ENCODE measurements at places on chromosomes 4 and X.
A peak's percentile ranks its signal among the peaks of the same experiment; 100 is the strongest.

- DNase-seq: no peak
Observed at GRCh38 chr4:21888195-21888976, 60.2 kb downstream of the KCNIP4 start.

- no peak for DNase-seq
Observed at GRCh38 chr4:141702472-141703182, 66.2 kb downstream of the IL15 start.

- no peak for DNase-seq
Observed at GRCh38 chrX:82208975-82209374, 1007.1 kb downstream of the SH3BGRL start.

DNA sequence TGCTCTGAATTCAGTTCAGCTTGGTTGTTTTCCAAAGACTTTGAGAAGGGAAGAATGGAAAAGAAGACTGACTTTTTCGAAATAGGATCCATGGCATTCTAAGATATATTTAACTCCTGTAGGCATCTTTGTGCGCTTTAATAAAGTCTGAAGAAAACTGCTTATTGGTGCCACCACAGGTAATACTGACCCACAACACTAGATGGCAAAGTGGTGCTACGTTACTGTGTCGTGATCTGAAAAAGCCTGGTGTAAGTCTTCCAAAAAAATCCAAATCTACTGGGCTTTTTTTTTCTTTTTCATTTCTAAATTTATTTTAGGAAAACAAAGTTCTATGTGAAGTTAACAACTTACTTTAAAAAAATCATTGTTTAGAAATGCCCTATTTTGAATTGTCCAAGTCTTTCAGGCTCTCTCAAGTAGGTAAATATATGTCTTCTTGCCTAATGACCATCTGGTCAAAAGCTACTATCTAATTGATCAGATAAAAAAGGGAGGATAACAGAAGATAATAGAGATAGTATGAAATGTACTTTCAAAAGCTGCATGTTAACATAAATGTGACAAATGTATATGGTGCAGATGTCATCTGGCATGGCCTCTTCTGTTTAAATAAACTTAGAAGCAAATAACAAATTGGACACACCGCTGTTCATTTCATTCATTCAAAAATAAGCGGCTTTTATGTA is 47.0 kb upstream of the MID1IP1 start:
- DNase-seq: peak; percentile 12

DNA sequence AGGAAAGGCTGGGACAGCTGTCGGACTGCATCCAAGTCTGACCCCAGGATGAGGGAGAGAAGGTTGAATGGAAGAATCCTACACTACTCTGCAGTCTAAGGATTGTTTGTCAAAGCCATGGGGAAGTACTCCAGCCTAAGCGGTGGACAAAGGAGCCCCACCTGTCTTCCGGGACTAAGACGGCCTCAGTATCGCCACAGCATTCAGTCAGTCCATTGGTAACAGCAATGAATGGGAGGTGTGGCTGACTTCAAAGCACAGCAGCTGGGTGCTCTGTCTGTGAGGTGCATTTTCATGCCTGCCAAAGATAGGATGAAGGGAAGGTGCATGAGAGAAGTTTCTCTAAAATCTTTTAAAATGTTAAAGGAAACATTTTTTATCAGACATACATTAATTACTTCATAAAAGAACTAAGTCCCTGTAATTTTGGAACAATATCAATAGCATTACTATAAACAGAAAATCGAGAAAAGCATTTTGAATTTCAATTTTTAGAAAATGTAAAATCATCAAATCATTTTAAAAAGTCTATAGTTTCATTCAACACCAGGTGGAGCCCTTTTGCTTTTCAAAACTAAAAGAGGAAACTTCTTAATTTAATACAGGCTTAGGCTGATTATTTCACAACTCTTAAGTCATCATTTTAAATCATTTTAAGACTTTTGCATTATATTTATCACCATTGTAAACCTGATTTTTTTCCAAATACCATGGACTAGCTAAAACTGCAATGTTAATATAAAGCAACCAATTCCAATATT is 27.6 kb upstream of the INTU start:
- no peak for DNase-seq

- no peak for DNase-seq
Observed at GRCh38 chrX:34891391-34891790, 51.2 kb upstream of the FAM47B start.

DNA sequence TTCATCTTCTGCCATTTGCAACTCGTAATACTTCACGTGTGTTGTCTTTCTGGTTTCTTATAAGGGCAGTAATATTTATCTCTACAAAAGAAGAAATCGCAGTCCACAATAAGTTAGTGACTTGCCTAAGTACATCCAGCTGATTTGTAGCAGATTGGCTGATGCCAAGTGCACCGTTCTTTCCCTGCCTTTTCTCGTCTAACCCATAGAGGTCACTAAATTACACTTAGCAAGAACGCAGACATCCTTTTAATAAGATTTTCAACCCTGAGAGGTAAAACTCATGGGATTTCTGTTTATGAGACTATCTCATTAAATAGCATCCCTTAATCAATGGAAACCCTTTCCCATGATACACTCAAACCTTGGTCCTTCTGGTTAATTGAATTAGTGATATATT is 408.6 kb upstream of the ACTRT1 start:
- no peak for DNase-seq

DNA sequence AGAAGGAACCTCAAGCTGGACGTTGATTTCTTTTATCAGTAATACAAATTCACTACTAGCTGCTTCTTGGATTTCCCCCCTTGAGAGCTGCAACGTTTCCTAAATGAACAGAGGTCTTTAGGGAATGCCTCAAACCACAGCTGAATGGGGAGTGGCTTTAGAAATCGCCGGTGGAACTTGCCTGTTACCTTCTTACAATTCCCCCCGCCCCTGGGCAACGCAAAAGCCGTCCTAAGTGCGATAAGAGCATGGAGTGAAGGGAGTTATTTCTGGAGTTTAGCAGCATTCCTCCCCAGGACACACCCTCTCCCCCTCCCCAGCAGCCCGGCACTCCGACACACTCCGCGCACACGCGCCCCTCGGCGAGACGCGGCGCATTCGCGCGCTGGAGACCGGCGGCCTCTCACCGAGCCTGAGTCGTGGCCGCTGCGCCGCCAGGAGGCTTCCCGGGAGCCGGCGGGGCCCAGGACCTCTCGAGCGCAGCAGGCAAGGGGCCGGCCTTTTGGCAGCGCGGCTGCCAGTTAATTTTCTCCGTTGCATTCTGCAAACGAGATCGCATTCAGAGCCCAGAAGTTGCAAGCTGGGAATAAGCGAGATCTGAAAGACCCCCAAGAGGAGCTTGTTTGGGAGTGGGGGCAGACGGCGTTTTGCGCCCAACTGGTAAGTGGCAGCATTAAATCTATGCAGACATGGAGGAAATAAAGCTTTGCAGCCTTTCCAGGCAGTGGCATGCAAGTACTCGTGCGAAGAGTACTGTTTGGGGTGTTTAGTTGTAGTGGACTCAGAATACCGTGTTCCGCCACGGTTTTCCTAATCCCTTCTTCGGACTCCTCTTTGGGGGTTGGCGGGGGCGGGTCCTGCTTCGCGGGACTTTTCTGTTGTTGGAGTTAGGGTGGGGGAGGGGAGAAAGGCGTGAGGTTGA is 134.7 kb downstream of the PALLD start:
- no peak for DNase-seq

- DNase-seq: no peak
Observed at GRCh38 chr4:94595880-94596483, 144.2 kb downstream of the PDLIM5 start.

- no peak for DNase-seq
Observed at GRCh38 chr4:52743444-52744019, 7.7 kb downstream of the ERVMER34-1 start.

GRCh38 chr4:92566269-92566668 is 262.5 kb downstream of the GRID2 start:
- no peak for DNase-seq

DNA sequence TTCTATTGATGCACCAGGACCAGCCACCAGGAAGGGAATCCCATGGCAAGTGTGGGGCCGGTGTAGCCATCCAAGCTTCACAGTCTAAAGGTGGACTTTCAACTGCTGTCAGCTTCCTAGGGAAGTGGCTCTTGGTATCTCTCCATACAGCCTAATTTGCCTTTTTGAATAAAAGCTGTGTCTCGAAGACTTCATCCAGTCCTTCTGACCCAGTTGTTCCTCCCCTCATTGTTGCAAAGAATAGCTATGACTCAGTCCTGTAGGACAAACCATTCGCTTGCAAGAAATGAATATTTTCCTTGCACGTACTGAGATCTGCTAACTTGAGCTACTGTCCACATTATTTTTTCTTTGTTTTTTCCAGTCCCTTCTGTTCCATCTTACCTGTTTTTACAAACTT is 145.1 kb upstream of the CTSO start:
- no peak for DNase-seq
